ENCODE measurements at places on chromosomes 2 and 18. TPM values are rescaled to one million over a fixed set of nuclear protein-coding genes. Genes with fewer than 3 reads are reported as not detected.

Gene ANKRD29
- not detected for total RNA-seq

Gene DUSP19
- 1.7 TPM for total RNA-seq

Gene UGT1A8
- total RNA-seq, result not detected

Gene SPATA3
- total RNA-seq, result not detected

Gene DLGAP1
- total RNA-seq, result not detected

Gene TDRD15
- total RNA-seq, result not detected

Gene MYO1B
- total RNA-seq, result 0.44 TPM

Gene RESP18
- not detected for total RNA-seq

Gene VWA3B
- not detected for total RNA-seq

Gene ASTL
- total RNA-seq, result 5.3 TPM

Gene EPC2
- 94.7 TPM for total RNA-seq

Gene C1GALT1C1L
- total RNA-seq, result 0.33 TPM

Gene RUFY4
- total RNA-seq, result 0.16 TPM

Gene IL36RN
- total RNA-seq, result not detected

Gene POTEC
- total RNA-seq, result not detected

Gene SH3BP4
- 0.29 TPM for total RNA-seq

Gene ZNF804A
- not detected for total RNA-seq

Gene DSG4
- total RNA-seq, result not detected

Gene COL4A4
- 0.10 TPM for total RNA-seq

Gene MAP2
- 0.26 TPM for total RNA-seq

Gene SCYGR7
- total RNA-seq, result not detected

Gene SP5
- not detected for total RNA-seq

Gene UGT1A10
- total RNA-seq, result not detected

Gene GKN2
- not detected for total RNA-seq

Gene ITGB6
- not detected for total RNA-seq
